ENCODE measurements at places on chromosomes 5 and 9. TPM values are rescaled to one million over a fixed set of nuclear protein-coding genes. Genes with fewer than 3 reads are reported as not detected.

GRCh38 chr5:53871050-53871449, 310.6 kb downstream of the NDUFS4 start:
- H3K4me1 ChIP-seq, result no peaks in the 10 kb centered on the region
- no peaks in the 10 kb centered on the region for H3K27me3 ChIP-seq
- DNase-seq, result no peak
- H3K36me3 ChIP-seq, result no peaks in the 10 kb centered on the region
- no peak overlapping the region for H3K27ac ChIP-seq

GRCh38 chr5:131382407-131383395, 118.8 kb downstream of the CDC42SE2 start:
- no peaks in the 10 kb centered on the region for H3K27me3 ChIP-seq
- DNase-seq, result no peak
- H3K4me1 ChIP-seq, result peaks cover 29% of the 10 kb centered on the region
- H3K36me3 ChIP-seq, result peaks cover 13% of the 10 kb centered on the region

DNA sequence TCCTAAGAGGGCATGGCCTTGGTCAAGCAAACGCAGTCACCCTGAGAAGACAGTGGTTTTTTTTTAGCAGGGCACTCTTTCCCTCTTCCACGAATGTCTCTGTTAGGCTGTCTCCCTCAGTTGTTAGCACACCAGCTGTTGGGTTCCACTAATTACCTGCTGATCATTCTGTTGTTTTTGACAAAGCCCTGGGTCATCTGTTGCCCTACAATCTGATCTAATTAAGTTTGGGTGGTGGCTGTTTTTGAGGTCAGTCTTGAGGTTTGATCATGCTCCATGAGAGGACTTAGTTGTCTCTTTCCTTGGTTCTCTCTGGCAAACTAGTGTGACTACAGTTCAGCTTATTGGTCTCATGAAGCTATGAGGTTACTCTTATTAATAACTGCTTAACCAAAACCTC, 5.0 kb upstream of the PTPDC1 start:
- H3K4me3 ChIP-seq, result no peak overlapping the region
- no peaks in the 10 kb centered on the region for H3K4me1 ChIP-seq
- H3K27ac ChIP-seq, result no peak overlapping the region
- no peaks in the 10 kb centered on the region for H3K36me3 ChIP-seq

Gene TDRD7
- total RNA-seq, result 7.7 TPM

DNA sequence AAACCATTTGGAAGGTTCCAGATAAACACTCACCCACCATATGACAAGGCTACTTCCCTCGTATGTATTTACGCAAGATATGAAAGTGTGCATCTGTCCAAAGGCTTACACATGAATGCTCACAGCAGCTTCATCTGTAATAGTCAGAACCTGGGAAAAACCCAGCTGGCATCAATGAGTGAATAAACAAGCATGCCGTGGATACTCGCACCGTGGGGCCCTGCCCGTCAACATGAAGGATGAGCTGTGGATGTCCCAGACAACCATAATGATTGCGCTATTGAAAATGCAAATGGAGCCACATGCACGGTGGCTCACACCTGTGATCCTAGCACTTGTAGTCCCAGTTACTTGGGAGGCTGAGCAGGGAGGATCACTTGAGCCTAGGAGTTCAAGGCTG, 60.6 kb upstream of the FCN1 start:
- no peaks in the 10 kb centered on the region for H3K4me1 ChIP-seq
- no peak overlapping the region for H3K4me3 ChIP-seq
- H3K36me3 ChIP-seq, result no peaks in the 10 kb centered on the region
- H3K27ac ChIP-seq, result no peak overlapping the region
- peak; percentile 6 for DNase-seq
- peaks cover 9% of the 10 kb centered on the region for H3K27me3 ChIP-seq

DNA sequence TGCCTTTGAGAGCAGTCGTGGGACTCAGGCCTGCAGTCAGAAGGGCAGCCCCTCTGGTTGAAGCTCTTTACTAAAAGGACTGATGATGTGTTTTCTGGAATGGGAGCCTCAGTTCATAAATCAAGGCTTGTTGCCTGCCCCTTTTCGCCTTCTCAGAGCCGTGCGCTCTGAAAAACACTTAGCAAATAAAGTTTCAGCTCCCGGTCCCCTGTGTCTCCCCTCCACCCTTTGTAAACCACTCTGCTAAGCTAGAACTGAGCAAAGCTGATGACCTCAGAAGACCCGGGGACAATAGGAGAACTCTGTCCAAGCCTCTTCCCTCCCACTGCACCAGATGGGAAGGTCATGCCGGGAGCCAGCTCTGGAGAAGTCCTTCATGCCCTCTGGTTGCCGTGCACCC, 39.3 kb upstream of the ADRA1B start:
- no peaks in the 10 kb centered on the region for H3K27me3 ChIP-seq
- H3K4me1 ChIP-seq, result peaks cover 22% of the 10 kb centered on the region
- H3K36me3 ChIP-seq, result no peaks in the 10 kb centered on the region

DNA sequence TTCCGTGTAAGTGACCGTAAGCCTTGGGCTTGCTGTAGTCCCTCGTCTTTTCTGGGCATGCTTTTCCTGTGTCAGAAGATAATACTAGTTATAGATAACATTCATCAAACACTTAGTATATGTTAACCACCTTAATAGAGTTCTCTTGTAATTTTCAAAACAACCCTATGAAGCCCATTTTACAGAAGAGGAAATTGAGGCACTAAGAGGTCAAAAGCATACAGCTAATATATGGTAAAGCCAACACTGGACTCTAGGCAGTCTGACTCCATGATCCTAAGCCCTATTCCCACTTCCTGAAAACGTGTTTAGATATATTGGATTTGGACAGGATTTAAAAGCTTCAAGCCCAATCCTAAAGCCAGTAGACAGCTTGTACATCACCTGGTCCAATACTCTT, 153.8 kb downstream of the CEP120 start:
- H3K4me3 ChIP-seq, result no peak overlapping the region
- H3K4me1 ChIP-seq, result peaks cover 5% of the 10 kb centered on the region
- no peak for DNase-seq
- H3K27me3 ChIP-seq, result no peaks in the 10 kb centered on the region
- no peaks in the 10 kb centered on the region for H3K36me3 ChIP-seq

DNA sequence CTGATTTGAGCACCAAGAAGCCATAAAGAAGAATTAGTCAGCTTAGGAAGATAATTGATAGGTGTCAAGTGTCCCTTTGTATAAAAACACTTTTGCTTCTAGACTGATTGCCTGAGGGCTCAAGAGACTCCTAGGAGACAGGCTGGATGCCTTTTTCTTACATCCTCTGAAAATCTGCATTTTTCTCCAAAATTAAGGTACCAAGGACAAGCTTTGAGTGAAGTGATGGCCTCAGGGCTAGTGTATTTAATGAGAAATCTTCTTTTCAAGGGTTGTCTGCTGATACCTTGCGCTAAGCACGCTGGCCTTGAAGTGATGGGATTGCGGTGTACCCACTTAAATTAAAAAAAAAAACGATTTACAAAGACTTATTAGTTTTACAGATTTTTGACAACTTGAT, 304.0 kb downstream of the TLR4 start:
- no peak overlapping the region for H3K4me3 ChIP-seq
- no peaks in the 10 kb centered on the region for H3K36me3 ChIP-seq
- H3K27me3 ChIP-seq, result no peaks in the 10 kb centered on the region
- H3K27ac ChIP-seq, result no peak overlapping the region
- DNase-seq, result no peak
- no peaks in the 10 kb centered on the region for H3K4me1 ChIP-seq

DNA sequence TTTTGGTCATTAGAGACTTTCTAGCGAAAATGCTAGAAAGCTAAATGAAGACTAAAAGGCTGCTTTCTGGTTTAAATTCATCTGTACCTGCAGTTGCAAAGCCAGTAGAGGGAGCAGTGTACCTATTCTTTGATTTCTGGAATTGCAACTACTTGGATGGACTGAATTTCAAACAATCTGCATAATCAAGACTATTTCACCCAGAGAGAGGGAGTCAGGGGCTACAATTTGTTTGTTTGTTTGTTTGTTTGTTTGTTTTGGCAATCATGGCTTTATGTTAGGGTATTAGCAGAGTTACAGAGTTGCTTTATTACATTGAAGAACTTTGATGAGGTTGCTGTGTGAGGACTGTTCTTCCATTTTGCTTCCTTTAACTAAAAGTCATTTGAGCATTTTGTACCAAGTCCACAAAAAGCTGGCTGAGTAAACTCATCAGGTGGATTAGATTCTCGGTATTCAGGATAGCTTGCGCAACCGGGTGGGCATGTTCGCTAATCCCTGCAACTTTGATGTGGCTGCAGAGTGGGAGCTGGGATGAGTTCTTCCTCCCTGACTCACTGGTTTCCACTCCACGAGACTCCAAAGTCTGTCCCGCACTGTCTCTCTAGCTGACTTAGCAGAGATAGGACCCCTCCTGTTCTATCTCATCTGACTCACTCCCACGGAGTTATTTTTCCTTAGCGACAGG, 80.0 kb upstream of the TUT7 start:
- H3K27me3 ChIP-seq, result no peaks in the 10 kb centered on the region
- H3K27ac ChIP-seq, result peak overlapping the region; percentile 19
- DNase-seq, result no peak
- peaks cover 5% of the 10 kb centered on the region for H3K4me1 ChIP-seq
- H3K4me3 ChIP-seq, result no peak overlapping the region
- H3K36me3 ChIP-seq, result no peaks in the 10 kb centered on the region

- H3K36me3 ChIP-seq, result no peaks in the 10 kb centered on the region
- no peaks in the 10 kb centered on the region for H3K4me1 ChIP-seq
- no peak for DNase-seq
- H3K27me3 ChIP-seq, result peaks cover 6% of the 10 kb centered on the region
- no peak overlapping the region for H3K4me3 ChIP-seq
Observed at GRCh38 chr5:136364307-136364706, 1.0 kb downstream of the TRPC7 start.

Gene IL31RA
- total RNA-seq, result 0.98 TPM

Gene LCP2
- total RNA-seq, result 1.5 TPM

DNA sequence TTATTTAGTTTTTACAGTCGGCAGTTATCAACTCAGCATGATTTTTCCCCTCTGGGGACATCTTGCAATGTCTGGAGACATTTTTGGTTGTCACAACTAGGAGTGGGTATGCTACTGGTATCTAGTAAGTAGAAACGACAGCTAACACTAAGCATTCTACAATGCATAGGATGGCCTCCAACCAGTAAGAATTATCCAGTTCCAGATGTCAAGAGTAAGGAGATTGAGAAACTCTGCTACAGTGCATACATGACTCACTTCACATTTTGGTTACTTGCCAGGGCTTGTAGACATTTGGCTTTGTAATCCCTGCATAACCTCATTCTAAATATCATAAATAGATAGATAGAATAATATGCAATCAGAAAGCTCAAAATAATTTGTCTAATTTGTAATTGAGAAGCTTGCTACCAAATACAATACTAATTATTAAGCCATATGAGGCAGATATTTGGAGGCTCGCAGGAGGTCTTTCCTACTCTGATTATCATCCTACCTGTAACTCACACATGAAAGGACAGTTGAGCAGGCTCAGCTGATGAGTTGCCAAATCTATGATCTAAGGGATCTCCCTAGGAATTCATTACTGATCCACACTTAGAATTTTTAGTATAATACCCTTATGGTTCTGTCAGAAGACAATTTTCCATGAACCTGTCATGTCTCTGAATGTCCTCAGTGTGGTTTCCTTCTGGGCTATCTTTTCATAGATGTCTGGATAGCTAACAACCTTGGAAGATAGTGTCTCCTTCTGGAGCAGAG, 346.9 kb upstream of the TLE4 start:
- no peaks in the 10 kb centered on the region for H3K36me3 ChIP-seq
- H3K4me3 ChIP-seq, result no peak overlapping the region
- H3K4me1 ChIP-seq, result peaks cover 9% of the 10 kb centered on the region
- no peaks in the 10 kb centered on the region for H3K27me3 ChIP-seq
- no peak for DNase-seq

Gene NSUN2
- total RNA-seq, result 48.8 TPM

DNA sequence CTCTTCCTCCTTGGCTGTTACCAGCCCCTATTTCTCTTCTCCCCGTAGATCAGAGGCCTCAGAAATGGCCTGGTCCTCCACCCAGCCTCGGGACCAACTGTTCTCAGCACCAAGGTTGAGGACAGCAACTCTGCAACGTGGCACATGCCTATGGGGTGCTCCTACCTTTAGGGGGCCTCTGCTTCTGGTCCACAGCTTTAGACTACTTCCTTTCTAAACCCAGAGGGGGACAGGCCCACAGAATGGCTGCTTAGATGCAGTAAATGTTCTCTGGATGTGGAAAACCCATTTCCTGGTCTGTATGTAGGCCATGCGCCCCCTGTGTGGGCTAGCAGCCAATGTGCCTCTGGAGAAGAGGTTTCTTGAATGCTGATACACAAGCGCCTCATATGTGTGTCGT, 68.4 kb downstream of the NRG2 start:
- no peaks in the 10 kb centered on the region for H3K4me1 ChIP-seq
- peaks cover 6% of the 10 kb centered on the region for H3K27me3 ChIP-seq
- no peak overlapping the region for H3K27ac ChIP-seq
- no peak for DNase-seq
- no peaks in the 10 kb centered on the region for H3K36me3 ChIP-seq

DNA sequence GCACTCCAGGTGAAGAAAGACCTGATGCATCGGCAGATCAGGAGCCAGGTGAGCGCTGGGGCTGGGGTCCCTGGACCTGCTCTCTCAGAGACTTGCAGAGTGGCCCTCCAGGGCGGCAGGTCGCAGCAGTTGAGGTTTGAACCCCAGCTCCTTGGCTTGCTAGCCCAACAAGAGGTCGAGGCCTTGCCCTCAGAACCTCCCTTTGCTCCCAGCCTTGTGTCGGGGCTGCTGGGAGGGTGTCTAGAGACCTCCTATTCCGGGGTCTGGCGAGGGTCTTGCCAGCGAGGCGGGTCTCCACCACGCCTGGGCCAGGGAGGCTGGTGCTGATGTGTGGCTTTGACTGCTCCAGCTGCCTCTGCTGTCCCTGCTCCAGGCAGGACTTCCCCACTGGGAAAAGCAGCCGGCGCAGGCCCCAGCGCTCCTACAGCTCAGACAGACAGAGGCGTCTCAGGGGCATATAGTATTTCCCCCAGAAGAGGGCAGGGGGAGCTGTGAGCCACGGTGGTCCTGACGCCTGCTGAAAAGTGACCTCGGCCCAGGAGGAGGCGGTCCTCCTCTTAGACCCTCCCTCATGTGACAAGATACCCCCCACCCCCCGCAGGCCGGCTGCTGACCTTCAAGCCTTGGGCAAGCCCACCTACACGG, 38.3 kb downstream of the LRSAM1 start:
- no peaks in the 10 kb centered on the region for H3K27me3 ChIP-seq
- H3K36me3 ChIP-seq, result peaks cover 92% of the 10 kb centered on the region
- no peak overlapping the region for H3K27ac ChIP-seq
- H3K4me1 ChIP-seq, result peaks cover 1% of the 10 kb centered on the region
- H3K4me3 ChIP-seq, result no peak overlapping the region

DNA sequence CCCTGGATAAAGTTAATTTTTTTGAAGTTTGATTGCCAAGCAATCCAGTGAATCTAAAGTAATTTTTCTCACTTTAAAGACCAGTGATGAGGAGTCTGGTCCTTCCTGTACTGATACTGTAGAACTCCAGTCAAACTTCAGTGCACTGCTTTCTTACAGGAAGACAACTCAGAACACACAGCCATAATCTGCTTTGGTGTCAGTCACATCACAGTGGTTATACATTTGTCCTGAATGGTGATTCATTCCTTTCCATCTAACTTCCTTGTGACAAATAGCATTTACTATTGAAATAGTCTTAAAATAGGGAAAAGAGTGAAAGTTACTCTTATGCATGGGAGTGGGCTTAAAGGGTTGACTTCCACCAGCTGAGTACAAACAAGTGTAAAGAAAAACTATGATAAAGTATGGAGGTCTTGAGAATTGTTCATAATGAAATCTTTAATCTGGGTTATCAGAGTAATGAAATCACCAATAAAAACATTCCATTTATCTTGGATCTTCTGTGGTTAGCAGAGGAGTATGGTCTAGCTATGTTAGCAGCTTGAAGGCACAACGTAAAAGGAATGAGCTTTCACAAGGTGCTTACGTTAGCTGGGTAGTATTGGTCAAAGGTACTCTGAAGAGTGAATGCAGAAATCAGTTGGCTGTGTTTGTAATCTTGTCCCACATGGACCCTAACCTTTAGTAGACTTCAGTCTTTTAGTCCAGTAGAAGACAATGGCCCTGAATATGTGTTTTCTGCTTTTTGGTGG, 41.5 kb downstream of the DCP2 start:
- H3K27me3 ChIP-seq, result no peaks in the 10 kb centered on the region
- peaks cover 32% of the 10 kb centered on the region for H3K36me3 ChIP-seq
- no peak overlapping the region for H3K4me3 ChIP-seq
- no peaks in the 10 kb centered on the region for H3K4me1 ChIP-seq

All from suprapubic skin (tissue), 4 donors.